ENCODE measurements at places on chromosomes 16 and 17.

DNA sequence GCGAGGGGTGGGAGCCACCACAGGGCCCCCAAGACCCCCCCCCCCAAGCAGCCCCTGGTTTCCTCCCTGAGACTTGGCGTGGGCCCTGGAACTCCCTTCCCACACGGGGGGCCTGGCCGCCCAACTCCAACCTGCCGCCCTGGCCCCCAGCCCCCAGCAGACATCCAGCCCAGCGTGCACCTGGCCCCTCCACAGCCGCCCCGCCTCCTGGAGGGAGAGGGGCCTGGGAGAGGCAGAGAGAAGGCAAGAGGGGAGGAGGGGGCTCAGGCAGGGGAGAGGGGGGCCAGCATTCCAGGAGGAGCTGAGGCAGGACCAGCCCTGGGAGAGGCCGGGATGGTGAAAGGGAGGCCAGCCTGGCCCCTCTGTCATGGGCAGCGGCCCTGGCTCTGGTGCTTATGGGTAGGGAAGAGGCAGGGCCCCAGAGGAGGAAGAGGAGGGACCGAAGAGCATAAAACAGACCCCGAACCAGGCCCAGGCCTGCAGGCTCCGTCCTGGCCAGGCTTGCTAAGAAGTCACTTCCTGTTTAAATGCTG is 16.7 kb downstream of the IL34 start:
- no peak for DNase-seq

GRCh38 chr17:81142301-81143199 is 22.8 kb upstream of the PVALEF start:
- peak; percentile 61 for DNase-seq

DNA sequence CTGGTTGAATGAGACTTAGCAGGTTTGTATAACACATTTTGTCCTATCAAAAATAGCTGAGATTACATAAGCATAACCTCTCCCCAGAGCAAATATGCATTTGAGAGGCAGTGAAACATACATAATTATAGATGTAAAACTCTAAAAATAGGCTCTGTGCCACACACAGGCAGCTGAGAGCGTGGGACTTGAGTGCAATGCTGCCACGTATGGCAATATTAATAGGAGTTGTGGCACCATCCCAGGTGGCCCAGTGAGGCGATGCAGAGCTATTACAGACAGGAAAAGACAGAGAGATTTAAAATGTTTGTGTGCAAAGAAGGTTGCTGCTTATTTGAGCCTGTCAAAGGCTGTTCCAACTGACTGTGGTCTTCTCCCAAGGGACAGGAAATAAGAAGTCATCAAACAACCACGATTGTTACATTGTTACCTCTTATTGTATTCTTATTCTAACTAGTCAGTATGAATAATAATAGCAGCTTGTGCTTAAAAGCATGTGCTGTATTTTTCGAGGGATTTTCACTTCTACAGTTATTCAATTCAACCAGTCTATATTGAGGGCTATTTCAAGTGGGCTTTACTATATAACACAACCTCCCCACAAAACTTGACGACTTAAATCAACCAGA is 116.5 kb downstream of the SALL1 start:
- no peak for DNase-seq

- peak; percentile 61 for DNase-seq
These were observed 116.5 kb upstream of the ADAMTS18 start for GRCh38 chr16:77551357-77551756.

DNA sequence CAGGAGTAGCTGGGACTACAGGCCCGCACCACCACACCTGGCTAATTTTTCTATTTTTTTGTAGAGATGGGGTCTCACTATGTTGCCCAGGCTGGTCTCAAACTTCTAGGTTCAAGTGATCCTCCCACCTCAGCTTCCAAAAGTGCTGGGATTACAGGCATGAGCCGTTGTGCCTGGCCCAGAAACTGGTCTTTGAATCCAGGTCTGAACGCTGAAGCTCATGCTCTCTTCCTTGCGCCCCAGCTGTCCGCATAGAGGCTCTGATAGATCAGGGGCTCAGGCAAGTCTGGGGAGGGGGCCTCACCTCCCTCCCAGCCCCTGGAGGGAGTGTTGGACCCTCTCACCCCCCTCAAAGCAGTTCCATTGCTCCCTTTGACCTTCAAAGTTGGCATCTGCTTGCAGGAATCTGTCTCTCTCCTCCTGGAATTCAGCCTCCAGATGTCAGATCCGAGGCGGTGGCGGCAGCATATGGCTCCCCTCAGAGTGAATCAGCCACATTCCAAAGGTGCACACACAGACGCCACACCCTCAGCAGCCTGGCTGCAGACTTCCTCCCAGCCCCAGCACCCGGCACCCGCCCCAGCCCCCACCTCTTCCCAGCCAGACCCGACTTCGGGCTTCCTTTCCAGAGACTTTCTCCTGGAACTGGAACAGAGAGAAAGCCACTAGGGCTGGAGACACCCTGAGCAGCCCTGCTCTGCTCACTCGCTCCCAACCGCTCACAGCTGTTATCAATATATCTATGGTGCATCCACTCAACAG is 16.9 kb upstream of the GLIS2 start:
- peak; percentile 95 for DNase-seq

DNA sequence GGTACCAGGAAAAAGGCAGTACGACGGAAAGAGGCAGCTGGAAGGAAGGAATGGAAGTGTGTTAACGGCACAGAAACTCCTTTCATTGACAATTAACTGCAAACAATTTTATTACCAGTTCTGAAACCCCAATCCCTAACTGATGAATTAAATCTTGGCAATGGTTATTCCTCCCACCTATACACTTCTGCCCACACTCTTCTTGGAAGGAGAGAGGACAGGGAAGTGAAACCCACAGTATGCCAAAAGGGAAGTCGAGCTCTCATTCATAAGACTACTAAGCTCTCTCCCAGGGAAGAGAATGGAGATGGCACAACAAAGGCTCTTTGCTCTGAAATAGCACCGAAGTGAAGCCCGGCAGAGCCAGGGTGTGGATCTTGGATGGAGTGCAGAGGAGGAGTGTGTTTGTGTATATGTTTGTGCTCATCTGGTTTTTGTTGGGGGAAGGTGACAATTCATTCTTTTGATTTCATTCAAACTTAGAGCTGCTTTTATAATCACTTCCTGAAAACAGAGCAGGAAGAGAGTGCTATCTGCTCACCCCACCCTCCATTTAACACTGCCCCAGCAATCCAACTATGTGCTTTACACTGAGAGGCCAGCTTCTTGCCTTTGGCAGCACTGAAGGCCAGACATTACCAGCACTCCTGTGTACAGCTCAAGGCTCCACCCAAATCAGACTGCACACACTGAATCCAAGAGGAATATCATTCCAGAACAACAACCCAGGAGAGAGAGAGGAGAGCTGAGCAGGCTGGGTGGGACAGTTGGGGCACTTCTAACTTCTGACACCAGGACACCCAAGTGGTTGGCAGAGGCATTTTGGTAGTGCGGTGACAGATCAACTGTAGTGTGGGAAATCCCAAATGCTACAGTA is 68.7 kb downstream of the HIC1 start:
- DNase-seq, result no peak

DNA sequence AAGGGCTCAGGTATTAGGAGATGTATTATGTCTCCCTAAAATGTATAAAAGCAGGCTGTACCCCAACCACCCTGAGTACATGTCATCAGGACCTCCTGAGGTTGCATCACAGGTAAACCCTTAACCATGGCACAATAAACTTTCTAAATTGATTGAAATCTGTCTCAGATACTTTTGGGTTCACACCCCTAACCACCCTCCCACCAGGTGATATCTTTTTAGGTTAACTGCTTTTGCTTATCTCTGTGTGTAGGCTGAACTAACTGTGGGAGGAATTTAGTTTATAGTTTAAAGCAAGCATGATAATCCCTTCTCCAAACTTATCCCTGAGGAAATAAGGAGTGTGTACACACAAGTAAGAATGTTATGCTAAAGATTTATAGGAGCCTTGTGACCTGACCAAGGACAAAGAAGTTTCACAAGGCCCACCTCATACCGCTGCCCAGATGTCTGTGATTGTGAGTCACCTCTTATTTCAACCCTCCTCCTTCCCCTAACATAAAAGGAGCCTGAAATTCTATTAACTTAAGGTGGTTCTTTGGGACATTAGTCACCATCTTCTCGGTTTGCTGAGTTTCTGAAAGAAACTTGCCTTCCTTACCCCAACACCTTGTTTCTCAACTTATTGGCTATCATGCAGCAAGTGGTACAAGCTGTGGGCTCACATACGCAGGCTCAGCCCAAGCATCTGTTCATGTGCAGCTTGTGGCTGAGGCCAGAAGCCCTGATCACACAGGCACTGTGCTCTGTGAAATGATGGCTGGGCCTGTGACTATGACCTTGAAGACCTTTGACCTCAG is 11.3 kb downstream of the PRSS22 start:
- peak; percentile 32 for DNase-seq
